Left cardiac atrium (tissue), 4 donors: ENCODE measurements at places on chromosomes 4 and X. TPM values are rescaled to one million over a fixed set of nuclear protein-coding genes. Genes with fewer than 3 reads are reported as not detected.

DNA sequence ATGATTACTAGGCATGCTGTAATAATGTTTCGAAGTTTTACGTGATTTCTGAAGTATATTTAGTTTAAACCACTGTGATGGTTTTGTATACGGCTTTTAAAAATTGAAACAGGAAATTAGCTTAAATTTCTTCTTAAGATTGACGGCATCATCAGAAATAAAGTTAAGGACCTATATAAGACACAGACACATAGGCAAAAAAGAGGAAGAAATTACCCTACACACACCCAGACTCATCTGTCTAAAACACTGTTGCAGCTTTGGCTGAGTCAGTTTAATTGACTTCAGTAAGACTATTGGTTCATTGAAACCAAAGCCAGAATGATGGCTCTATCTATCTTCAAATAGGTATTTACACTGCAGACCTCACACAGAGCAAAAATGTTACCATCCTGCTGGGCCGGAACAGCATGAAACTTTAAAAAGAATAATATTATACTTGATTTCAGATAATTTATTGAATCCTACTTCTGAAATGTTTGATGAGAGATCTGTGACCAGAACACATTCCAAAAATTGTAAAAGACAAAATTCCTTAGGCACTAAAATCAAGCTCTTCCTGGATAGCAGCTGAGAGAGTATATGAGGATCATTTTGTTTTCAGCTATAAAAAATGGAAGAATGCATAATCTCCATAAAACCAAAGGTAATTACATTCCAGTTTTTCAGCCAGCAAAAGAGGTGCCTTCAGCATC, 4.5 kb downstream of the HHIP start:
- no peak for DNase-seq

DNA sequence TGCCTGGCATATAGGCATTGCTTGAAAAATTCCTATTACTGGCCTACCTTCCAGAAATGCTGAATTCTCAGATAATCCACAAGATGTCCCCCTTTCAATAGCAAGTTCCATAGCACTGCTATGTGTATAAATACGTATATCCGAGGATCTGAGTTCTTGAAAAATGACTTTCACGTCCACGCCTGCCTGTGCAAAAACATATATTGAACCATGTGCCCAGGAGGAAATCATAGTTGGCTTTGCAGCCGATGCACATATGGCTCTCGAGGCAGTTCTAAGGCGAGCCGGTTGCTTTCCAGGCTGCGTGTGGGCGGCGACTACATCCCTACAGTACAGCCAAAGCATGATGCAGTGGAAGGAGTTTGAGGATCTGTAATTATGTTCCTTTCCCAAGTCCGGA, 55.4 kb upstream of the ESX1 start:
- DNase-seq = no peak

GRCh38 chr4:85806334-85806733, 331.4 kb downstream of the ARHGAP24 start:
- no peak for DNase-seq

DNA sequence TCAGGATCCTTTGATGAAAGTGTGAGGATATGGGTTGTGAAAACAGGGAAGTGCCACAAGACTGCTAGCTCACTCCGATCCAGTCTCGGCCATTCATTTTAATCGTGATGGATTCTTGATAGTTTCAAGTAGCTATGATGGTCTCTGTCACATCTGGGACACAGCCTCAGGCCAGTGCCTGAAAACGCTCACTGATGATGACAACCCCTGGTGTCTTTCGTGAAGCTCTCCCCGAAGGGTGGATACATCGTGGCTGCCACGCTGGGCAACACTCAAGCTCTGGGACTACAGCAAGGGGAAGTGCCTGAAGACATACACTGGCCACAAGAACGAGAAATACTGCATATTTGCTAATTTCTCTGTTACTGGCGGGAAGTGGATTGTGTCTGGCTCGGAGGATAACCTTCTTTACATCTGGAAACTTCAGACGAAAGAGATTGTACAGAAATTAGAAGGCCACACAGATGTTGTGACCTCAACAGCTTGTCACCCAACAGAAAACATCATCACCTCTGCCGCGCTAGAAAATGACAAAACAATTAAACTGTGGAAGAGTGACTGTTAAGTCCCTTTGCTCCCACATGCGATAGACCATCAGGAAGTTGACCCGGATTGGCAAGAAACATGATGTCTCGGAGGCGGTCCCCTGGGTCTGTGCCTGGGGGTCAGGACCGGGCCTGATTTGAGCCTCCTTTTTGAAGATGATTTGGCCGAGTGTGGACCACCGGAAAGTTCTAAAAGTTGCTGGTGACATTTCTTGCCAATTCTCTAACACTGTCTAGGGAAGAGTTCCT, 22.2 kb downstream of the LIAS start:
- no peak for DNase-seq

GRCh38 chr4:162170509-162170908, 6.7 kb upstream of the FSTL5 start:
- DNase-seq = no peak

The NPY1R gene
- 2.9 TPM for total RNA-seq

The TMLHE gene
- total RNA-seq = 29.0 TPM

The VMA21 gene
- total RNA-seq = 25.4 TPM

The MAGEA4 gene
- total RNA-seq = not detected

The EDA2R gene
- 0.94 TPM for total RNA-seq
